ENCODE measurements at places on chromosomes 2 and 18.

DNA sequence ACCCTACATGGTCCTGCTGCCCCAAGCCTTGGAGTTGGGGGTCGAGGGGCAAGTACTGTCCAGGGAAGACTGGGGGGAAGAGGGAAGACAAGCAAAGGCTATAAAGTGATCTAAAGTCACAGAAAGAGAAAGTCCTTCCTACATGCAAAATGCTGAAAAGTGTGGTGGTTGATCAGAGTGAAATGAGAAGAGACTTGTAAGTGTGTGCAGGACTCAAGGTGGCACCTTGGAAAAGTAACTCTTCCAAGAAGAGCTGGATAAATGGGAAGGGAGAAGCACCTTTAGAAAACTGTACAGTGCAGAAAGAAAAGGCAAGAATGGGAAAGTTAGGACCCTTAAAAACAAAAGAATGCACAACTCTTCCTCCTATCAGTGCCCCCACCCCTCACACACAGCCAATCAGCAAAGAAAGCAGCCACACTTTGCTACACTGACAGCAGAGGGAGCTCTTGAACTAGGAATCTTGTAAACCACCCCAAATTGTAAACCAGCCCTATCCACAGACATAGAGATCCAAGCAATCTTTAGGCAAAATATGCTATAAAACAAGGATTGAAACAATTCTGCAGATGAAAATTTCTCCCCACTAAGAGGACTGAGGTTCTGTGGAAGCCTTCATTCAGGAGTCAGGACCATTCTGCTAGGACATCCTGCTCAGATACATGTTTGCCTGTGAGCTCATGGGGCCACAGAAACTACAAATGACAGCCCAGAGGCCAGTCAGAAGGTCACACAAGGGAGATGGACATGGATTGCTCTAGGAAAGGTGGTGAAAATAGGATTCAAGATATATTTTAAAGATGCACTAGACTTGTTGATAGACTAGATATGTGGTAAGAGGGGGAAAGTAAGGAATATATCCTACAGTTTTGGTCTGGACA is 146.4 kb downstream of the FTCDNL1 start:
- no peak for DNase-seq

- no peak for DNase-seq
Observed at GRCh38 chr2:239381709-239382134, 19.1 kb downstream of the HDAC4 start.

GRCh38 chr2:240124651-240125030 is 11.5 kb downstream of the COPS9 start:
- DNase-seq = no peak

- DNase-seq = no peak
Observed at GRCh38 chr2:161223139-161223732, 63.0 kb downstream of the TANK start.

- DNase-seq = no peak
Observed at GRCh38 chr18:62164855-62165487, 21.9 kb downstream of the PIGN start.

DNA sequence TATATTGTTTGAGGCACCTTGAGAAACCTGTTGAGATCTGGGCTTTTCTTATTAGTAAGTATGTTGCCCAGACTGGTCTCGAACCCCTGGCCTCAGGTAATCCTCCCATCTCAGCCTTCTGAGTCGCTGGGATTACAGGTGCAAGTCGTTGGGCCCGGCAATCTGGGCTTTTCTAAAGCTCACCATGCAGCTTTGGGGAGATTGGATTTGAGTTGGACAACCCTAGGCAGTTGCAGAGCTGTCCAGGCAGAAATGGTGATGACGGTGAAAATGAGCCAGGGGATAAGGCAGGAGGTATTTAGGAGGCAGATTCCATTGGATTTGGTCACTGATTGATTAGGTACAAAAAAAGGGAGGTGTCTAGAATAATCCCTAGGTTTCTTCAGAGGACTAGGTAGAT is 16.2 kb downstream of the NEDD4L start:
- no peak for DNase-seq
